Stomach (tissue), 19 donors: ENCODE measurements at places on chromosomes 1 and 21. TPM values are rescaled to one million over a fixed set of nuclear protein-coding genes. Genes with fewer than 3 reads are reported as not detected.

DNA sequence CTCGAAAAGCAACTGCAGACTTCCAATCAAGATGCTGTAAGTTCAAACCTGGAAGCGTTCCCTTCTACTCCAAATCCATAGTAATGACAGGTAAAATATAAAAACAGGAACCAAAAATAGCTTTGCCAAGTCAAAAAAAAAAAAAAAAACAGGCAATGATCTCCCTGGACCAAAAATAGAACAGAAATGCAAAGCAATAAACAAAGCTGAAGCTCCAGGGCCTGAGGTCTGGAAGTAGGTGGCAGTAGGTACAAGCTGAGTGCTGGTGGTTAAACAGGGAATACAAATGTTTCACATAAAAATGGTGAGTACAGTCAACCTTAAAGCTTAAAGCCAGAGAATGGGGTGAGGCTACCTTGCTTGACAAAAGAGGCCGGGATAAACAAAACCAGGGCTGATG is 610.8 kb downstream of the SMYD3 start:
- no peak overlapping the region for H3K27ac ChIP-seq
- H3K36me3 ChIP-seq: no peaks in the 10 kb centered on the region
- no peaks in the 10 kb centered on the region for H3K27me3 ChIP-seq
- no peak for DNase-seq
- no peaks in the 10 kb centered on the region for H3K4me1 ChIP-seq
- H3K4me3 ChIP-seq: no peak overlapping the region

DNA sequence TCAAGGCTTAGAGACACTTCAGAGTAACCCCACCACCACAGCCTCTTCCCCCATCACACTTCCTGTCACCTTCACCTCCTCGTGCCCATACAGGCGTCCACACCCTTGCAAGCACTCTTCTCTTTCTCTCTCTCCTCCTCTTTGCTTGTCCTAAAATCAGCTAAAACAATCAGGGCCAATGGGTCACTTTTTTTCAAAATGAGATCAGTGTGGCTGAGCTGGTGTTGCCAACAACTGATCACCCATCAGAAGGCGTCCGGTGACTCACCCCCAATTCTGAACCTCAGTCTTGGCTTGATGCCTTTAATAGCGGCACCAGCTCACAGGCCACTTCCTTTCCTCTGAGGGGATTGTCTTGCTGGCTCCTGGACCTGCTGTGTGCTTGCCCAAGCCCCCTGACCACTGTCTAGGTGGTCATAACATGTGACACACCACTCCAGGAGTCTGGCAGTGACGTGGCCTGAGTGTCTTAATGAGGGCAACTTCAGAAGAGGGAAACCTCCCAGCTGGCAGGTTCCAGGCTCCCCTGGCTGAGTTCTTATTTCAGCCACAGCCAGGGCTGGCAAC is 1.6 kb downstream of the DRAXIN start:
- H3K4me1 ChIP-seq: peaks cover 19% of the 10 kb centered on the region
- H3K27me3 ChIP-seq: peaks cover 98% of the 10 kb centered on the region
- no peak for DNase-seq
- H3K36me3 ChIP-seq: no peaks in the 10 kb centered on the region
- no peak overlapping the region for H3K27ac ChIP-seq

- no peaks in the 10 kb centered on the region for H3K27me3 ChIP-seq
- DNase-seq: no peak
- H3K36me3 ChIP-seq: no peaks in the 10 kb centered on the region
- peaks cover 9% of the 10 kb centered on the region for H3K4me1 ChIP-seq
- H3K27ac ChIP-seq: no peak overlapping the region
These were observed 57.5 kb downstream of the CD247 start for GRCh38 chr1:167460836-167461235.

Gene SUSD4
- 17.7 TPM for total RNA-seq

DNA sequence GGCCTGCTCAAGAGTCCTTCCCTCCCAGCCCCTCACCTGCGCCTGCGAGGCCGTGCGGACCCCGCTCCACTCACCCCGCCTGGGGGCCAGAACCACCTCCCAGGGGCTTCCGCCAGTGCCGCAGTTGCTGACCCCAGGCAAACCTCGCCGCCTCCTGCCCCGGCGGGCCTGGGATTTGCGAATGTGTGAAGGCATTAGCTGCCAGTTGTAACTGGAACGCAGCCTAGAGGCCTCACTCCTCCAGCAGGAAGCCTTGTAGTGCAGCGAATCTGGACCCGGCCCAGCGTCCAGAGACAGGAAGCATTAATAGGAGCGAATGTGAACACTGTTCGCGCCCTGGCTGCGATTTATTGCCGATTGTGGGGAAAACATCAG is 140.9 kb upstream of the ARHGEF16 start:
- H3K4me1 ChIP-seq: peaks cover 21% of the 10 kb centered on the region
- DNase-seq: peak; percentile 94
- no peaks in the 10 kb centered on the region for H3K36me3 ChIP-seq
- no peaks in the 10 kb centered on the region for H3K27me3 ChIP-seq
- H3K27ac ChIP-seq: peak overlapping the region; percentile 91
- H3K4me3 ChIP-seq: peak overlapping the region; percentile 1

GRCh38 chr1:232383455-232384123 is 246.3 kb downstream of the SIPA1L2 start:
- no peak overlapping the region for H3K27ac ChIP-seq
- no peaks in the 10 kb centered on the region for H3K27me3 ChIP-seq
- H3K36me3 ChIP-seq: no peaks in the 10 kb centered on the region

Gene TMEM82
- not detected for total RNA-seq

DNA sequence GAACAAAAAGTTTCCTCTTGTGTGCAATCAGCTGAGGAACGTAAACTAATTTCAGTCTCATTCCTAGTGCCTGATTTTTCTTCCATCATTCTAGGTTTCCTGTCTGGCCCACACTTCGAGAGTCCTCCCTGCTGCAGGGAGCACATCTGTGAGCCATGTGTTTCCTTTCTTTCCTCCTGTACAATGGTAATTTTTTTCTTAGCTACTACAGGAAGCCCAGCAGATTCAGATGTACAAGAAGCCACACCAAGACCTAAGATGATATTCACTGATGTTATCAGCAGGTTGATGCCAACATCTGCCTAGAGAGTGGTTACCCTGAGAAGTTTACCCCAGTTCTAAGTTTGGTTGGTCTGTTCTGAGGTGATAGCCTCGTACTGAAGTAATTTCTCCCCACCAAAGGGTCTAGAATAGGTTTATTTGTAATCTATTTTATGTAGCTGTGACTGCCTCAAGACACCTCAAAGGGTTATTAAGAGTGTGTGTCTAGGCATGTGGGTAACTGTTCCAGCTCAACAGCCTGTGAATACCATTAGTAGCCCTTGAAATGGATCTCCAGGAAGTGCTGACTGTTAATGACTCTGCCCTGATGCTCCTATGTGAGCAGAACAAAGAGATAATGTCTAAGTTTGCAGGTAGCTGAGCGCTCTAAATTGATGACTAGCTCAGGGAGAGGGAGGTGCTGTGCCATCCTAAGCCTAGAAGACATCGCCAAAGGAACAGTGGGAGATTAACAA is 31.7 kb upstream of the CLDN14 start:
- no peak for DNase-seq
- H3K4me3 ChIP-seq: no peak overlapping the region
- no peaks in the 10 kb centered on the region for H3K27me3 ChIP-seq
- no peaks in the 10 kb centered on the region for H3K36me3 ChIP-seq

GRCh38 chr1:154765970-154766369 is 104.1 kb downstream of the KCNN3 start:
- no peak overlapping the region for H3K4me3 ChIP-seq
- no peak overlapping the region for H3K27ac ChIP-seq
- H3K36me3 ChIP-seq: no peaks in the 10 kb centered on the region
- H3K27me3 ChIP-seq: peaks cover 34% of the 10 kb centered on the region
- peak; percentile 54 for DNase-seq
- no peaks in the 10 kb centered on the region for H3K4me1 ChIP-seq

GRCh38 chr1:160465123-160465522 is 57.9 kb downstream of the SLAMF6 start:
- no peaks in the 10 kb centered on the region for H3K36me3 ChIP-seq
- H3K27me3 ChIP-seq: no peaks in the 10 kb centered on the region

Gene WDTC1
- 24.8 TPM for total RNA-seq

GRCh38 chr1:204366759-204367158 is 7.0 kb upstream of the PLEKHA6 start:
- no peak overlapping the region for H3K27ac ChIP-seq
- no peak for DNase-seq
- H3K27me3 ChIP-seq: no peaks in the 10 kb centered on the region
- H3K4me3 ChIP-seq: no peak overlapping the region

DNA sequence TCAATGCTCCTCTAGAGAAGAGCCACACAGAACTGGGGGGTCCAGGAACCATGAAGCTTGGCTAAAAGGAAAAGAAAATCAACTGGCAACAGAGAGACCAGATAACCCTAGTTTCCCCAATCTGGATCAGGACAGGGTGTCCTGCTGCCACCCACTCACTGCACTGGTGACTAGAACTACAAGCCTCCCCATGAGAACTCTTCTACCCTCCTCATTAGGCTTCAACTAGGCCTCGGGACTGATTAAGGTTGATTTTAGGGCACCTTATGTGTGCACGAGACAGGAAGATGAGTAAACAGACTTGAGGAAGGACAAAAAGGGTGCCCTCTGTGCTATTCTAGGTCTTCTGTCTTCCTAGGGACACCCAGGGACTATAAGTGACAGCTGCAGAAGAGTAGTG is 2.3 kb upstream of the SF3B4 start:
- no peak overlapping the region for H3K27ac ChIP-seq
- no peak overlapping the region for H3K4me3 ChIP-seq
- no peaks in the 10 kb centered on the region for H3K27me3 ChIP-seq

Gene TAS1R1
- total RNA-seq: not detected

DNA sequence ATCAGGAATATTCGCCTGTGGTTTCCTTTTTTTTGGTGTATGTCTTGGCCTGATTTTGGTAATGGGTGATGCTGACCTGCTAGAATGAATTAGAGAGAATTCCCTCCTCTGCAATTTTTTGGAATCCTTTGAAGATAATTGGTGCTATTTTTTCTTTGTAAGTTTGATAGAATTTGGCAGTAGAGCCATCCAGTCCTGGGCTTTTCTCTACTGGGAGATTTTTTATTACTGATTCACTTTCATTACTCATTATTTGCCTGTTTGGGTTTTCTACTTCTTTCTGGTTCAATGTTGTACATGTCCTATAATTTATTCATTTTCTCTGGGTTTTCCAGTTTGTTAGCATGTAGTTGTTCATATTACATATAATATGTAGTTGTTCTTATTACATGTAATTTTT is 48.7 kb downstream of the NTMT2 start:
- H3K27me3 ChIP-seq: no peaks in the 10 kb centered on the region
- no peaks in the 10 kb centered on the region for H3K36me3 ChIP-seq
- H3K4me1 ChIP-seq: no peaks in the 10 kb centered on the region
- DNase-seq: no peak

Gene SLC19A2
- 18.8 TPM for total RNA-seq

DNA sequence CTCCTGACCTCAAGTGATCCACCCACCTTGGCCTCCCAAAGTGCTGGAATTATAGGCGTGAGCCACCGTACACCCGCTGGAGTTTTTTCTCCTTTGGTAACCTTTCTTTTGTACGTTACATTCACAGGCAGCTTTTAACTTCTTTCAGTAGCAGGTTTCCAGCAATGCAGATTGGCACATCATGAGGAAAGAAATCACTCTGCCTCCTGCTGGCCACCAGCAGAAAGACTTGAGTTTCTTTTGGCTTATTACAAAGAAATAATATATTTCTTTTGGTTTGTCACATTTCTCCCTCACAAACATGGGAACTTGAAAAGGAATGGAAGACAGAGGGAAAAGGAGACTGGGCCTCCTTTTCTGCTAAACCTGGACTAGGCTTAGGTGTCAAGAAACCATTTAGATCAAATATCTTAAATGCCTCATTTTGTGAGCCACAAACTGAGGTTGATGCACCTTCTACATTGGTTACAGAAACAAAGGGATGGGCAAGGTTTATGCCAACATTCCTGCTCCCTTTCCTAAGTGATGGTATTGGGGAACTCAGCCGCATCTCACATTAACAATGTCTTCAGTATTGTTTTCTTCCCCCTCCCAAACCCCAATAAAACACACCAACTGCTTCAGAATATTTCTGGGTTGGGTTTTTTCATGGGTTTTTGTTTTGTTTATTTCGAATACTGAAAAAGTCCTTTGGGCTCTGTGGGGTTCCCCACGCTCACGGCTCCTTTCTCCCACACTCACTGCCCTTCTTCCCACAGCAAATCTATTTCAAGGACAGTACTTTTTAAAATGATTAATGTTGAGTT is 7.7 kb downstream of the ENSA start:
- peaks cover 92% of the 10 kb centered on the region for H3K36me3 ChIP-seq
- peak overlapping the region; percentile 77 for H3K27ac ChIP-seq
- H3K4me1 ChIP-seq: peaks cover 74% of the 10 kb centered on the region
- H3K4me3 ChIP-seq: no peak overlapping the region
- peak; percentile 81 for DNase-seq
- no peaks in the 10 kb centered on the region for H3K27me3 ChIP-seq

GRCh38 chr1:26529655-26530409 is at the start of gene RPS6KA1:
RPS6KA1 (plus strand) TSS chr1:26529761; CDS start chr1:26529921, 160 bp downstream.
- H3K4me1 ChIP-seq: peaks cover 60% of the 10 kb centered on the region
- no peaks in the 10 kb centered on the region for H3K36me3 ChIP-seq
- no peaks in the 10 kb centered on the region for H3K27me3 ChIP-seq
- DNase-seq: peak; percentile 91
- H3K27ac ChIP-seq: peak within 1 kb of the TSS; percentile 97

DNA sequence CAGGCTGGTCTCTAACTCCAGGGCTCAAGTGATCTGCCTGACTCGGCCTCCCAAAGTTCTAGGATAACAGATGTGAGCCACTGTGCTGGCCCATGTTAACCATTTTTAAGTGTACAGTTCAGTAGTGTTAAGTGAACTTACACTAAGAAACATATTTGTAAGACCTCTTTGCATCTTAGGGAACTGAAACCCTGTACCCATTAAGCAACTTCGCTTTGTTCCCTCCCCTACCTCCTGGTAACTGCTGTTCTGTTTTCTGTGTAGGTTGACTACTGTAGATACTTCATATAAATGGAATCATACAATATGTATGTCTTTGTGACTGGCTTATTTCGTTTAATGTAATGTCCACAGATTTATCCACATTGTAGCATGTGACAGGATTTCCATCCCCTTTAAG is 11.0 kb downstream of the NUDC start:
- H3K4me1 ChIP-seq: no peaks in the 10 kb centered on the region
- no peaks in the 10 kb centered on the region for H3K27me3 ChIP-seq
- H3K4me3 ChIP-seq: no peak overlapping the region
- DNase-seq: no peak
- peaks cover 88% of the 10 kb centered on the region for H3K36me3 ChIP-seq
- no peak overlapping the region for H3K27ac ChIP-seq

GRCh38 chr1:160077486-160077885 is 3.9 kb upstream of the KCNJ9 start:
- no peak overlapping the region for H3K27ac ChIP-seq
- no peaks in the 10 kb centered on the region for H3K4me1 ChIP-seq
- DNase-seq: no peak
- peaks cover 61% of the 10 kb centered on the region for H3K27me3 ChIP-seq
- H3K36me3 ChIP-seq: no peaks in the 10 kb centered on the region
